K562 (cell line): ENCODE measurements at places on chromosomes 2 and 18. TPM values are rescaled to one million over a fixed set of nuclear protein-coding genes. Genes with fewer than 3 reads are reported as not detected.

The SP5 gene
- total RNA-seq = 1.7 and 1.8 TPM in 2 replicates

The SLC30A3 gene
- 2.0 and 2.2 TPM in 2 replicates for total RNA-seq

The AFF3 gene
- 0.02 and 0.11 TPM in 2 replicates for total RNA-seq

The TRAF3IP1 gene
- 5.5 and 7.4 TPM in 2 replicates for total RNA-seq

The SAP130 gene
- 29.5 and 33.4 TPM in 2 replicates for total RNA-seq

The ARL4C gene
- total RNA-seq = 0.11 and 0.31 TPM in 2 replicates

The SERPINB11 gene
- total RNA-seq = not detected in 2 replicates

The MAL gene
- not detected in 2 replicates for total RNA-seq

The TUBB8B gene
- total RNA-seq = not detected in 2 replicates

The PLGLB1 gene
- total RNA-seq = 0.27 TPM in 1 of 2 replicates, not detected in the other

The LRRC30 gene
- not detected in 2 replicates for total RNA-seq

The TOGARAM2 gene
- not detected in 2 replicates for total RNA-seq

The ANO7 gene
- total RNA-seq = 4.1 and 5.1 TPM in 2 replicates

The TM4SF20 gene
- not detected in 2 replicates for total RNA-seq

The DNAJC5G gene
- not detected in 2 replicates for total RNA-seq

The POTEJ gene
- not detected in 2 replicates for total RNA-seq

The CCDC121 gene
- total RNA-seq = 3.3 TPM in 2 replicates

The CMPK2 gene
- 7.2 and 7.9 TPM in 2 replicates for total RNA-seq

The ERBB4 gene
- not detected in 2 replicates for total RNA-seq

The ZNF521 gene
- 2.3 and 2.8 TPM in 2 replicates for total RNA-seq

The SLC19A3 gene
- not detected in 2 replicates for total RNA-seq

The MARCHF4 gene
- total RNA-seq = not detected in 2 replicates

The GRB14 gene
- total RNA-seq = not detected in 2 replicates

The MTLN gene
- 41.3 and 50.2 TPM in 2 replicates for total RNA-seq

The TRIP12 gene
- 121 and 131 TPM in 2 replicates for total RNA-seq

The DSG4 gene
- total RNA-seq = not detected in 2 replicates

The TXNDC2 gene
- 2.0 and 3.8 TPM in 2 replicates for total RNA-seq

The HOXD3 gene
- total RNA-seq = not detected in 2 replicates

The QPCT gene
- total RNA-seq = not detected in 2 replicates

The EFR3B gene
- 0.09 TPM in 1 of 2 replicates, not detected in the other for total RNA-seq

The CHMP3 gene
- total RNA-seq = 31.1 and 37.7 TPM in 2 replicates

The ARHGAP15 gene
- total RNA-seq = 4.2 and 5.1 TPM in 2 replicates

The VWA3B gene
- total RNA-seq = not detected in 2 replicates

The CFC1 gene
- not detected in 2 replicates for total RNA-seq

The GRHL1 gene
- 4.6 and 5.5 TPM in 2 replicates for total RNA-seq

The EGR4 gene
- total RNA-seq = not detected in 2 replicates

The LDLRAD4 gene
- total RNA-seq = 0.25 TPM in 1 of 2 replicates, not detected in the other

The POMC gene
- total RNA-seq = not detected in 2 replicates

The LTBP1 gene
- 12.8 and 13.6 TPM in 2 replicates for total RNA-seq

The EVA1A gene
- not detected in 2 replicates for total RNA-seq

The NR4A2 gene
- total RNA-seq = 5.1 and 5.6 TPM in 2 replicates

The ELAC1 gene
- 4.0 and 5.1 TPM in 2 replicates for total RNA-seq

The CNRIP1 gene
- total RNA-seq = 1.3 and 1.6 TPM in 2 replicates

The WNT6 gene
- total RNA-seq = not detected in 2 replicates

The TBR1 gene
- total RNA-seq = not detected in 2 replicates

The NPHP1 gene
- total RNA-seq = not detected in 2 replicates

The IHH gene
- total RNA-seq = 0.07 TPM in 1 of 2 replicates, not detected in the other

The PSD4 gene
- total RNA-seq = 48.3 and 54.0 TPM in 2 replicates

The DYNC1I2 gene
- 72.3 and 75.6 TPM in 2 replicates for total RNA-seq

The ATOH8 gene
- total RNA-seq = not detected in 2 replicates

The FOXI3 gene
- not detected in 2 replicates for total RNA-seq

The FARP2 gene
- 32.5 and 38.1 TPM in 2 replicates for total RNA-seq

The GALNT13 gene
- not detected in 2 replicates for total RNA-seq

The ITM2C gene
- 24.1 and 26.0 TPM in 2 replicates for total RNA-seq

The NEU2 gene
- total RNA-seq = not detected in 2 replicates
